ENCODE measurements at places on chromosomes 16 and 17. TPM values are rescaled to one million over a fixed set of nuclear protein-coding genes. Genes with fewer than 3 reads are reported as not detected.

CLEC10A gene
- 0.65 TPM for polyA plus RNA-seq

DNA sequence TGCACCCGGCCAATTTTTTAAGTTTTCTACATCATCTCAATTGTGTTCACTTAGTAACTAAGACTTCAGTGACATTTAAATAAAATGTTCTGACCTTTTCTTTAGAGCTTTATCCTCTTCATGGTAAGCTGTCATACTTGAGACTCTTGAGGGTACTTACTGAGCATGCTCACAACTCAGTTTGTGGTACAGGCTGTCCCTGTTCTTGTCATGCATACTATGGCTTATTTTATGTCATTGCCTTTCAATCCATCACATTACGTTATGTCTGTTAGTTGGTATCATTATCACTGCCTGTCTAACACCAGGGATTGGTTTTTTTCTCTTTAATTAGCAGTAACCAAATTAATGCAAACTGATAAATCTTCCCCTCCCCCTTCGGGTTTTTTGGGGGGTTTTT, 41.9 kb upstream of the RHBDL3 start:
- no peak for DNase-seq

- no peak for DNase-seq
Measured at GRCh38 chr17:78673395-78673794, 96.2 kb upstream of the DNAH17 start.

- peak; percentile 29 for DNase-seq
Measured at GRCh38 chr16:87416826-87417527, 24.8 kb downstream of the MAP1LC3B start.

Measured in HepG2 (cell line).